Neural crest cell (in vitro differentiated cells): ENCODE measurements at places on chromosomes 2 and 18.

DNA sequence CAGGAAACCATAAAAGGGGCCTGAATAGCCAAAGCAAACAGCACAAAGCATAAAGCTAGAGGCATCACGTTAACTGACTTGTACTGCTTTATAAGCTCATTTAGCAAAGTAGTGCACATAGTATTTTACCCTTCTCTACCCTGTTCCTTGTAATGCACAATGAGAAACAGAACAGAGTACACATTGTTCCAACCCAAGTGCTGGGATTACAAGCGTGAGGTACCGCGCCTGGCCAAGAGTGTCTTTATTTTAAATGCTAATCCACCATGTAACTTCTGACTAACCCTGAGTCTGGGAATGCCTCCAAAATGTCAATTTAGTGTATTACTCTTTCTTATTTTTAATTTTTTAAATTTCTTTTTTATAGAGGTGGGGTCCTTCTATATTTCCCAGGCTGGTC is 46.4 kb upstream of the STON1 start:
- no peak for DNase-seq

GRCh38 chr18:9530226-9531009 is 55.1 kb downstream of the RALBP1 start:
- DNase-seq = no peak

GRCh38 chr2:8659092-8659734 is 22.6 kb upstream of the ID2 start:
- no peak for DNase-seq

DNA sequence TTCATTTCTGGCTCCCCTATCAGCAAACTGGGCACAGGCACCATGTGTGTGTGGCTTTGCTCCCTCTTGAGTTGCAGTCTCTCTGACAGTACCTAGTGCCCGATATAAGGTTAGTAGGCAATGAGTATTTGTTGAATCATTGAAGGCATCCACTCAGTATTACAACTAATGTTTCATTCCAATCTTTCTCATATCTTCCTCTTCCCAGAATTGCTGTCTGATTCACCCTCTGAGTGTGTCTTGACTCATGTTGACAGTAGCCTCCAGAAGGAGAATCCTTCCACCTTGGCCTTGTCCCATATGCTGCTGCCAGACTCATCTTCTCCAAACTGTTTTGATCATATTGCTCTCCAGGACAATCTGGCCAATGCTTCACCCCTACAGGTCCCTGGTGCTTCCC is 202.5 kb downstream of the LRRTM1 start:
- DNase-seq = no peak

- DNase-seq = peak; percentile 44
These were observed 806 bp downstream of the RFX8 start for GRCh38 chr2:101473911-101474701.

GRCh38 chr2:191701696-191702095 is 23.8 kb downstream of the NABP1 start:
- no peak for DNase-seq

DNA sequence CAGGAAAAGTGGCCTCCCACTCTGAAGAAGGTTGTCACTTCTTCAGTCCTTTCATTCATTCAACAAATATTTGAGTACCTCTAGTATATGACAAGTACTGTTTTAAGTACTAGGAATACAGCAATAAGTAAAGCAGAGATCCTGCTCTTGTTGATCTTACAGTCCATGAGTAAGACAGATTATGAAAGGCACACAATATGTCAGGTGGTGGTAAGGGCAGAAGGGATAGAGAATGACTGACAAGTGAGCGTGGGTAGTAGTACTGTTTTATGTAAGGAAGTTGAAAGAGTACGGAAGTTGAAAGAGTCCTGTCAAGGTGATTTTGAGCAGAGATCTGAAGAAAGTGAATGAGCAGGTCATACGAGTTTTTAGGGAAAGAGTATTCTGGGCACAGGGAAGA is 111.3 kb downstream of the GALNT1 start:
- DNase-seq = no peak

DNA sequence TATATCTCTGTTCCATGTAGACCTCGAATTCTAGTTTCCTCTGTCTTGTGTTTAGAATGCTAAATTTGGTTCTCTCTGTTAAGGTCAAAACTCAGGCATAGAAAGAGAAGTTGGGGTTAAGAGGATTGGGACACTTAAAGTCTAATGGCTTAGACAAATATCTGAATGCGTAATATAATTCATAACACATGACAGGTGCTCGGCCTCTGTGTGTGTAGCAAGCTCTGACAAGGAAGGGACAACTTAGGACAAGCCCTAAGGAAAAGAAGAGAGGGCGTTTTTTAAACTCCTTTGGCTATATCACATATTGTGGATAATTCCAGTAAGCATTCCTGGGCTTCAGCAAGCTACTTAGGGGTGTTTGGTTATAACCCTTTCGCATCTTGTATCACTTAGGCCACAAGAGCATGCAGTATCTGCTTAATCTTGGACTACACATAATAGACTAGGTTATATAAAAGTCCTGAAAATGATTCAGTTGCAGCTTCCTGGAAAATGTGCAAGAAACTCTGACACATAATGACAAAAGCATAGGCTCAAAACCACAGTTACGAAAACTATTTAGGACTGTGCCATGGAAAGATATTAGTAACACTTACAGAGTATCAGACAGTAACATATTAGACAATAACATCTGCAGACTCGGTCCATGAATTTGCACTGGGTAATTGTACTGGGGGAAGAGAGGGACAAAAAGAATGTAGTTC is 16.1 kb upstream of the CREB1 start:
- DNase-seq = no peak

DNA sequence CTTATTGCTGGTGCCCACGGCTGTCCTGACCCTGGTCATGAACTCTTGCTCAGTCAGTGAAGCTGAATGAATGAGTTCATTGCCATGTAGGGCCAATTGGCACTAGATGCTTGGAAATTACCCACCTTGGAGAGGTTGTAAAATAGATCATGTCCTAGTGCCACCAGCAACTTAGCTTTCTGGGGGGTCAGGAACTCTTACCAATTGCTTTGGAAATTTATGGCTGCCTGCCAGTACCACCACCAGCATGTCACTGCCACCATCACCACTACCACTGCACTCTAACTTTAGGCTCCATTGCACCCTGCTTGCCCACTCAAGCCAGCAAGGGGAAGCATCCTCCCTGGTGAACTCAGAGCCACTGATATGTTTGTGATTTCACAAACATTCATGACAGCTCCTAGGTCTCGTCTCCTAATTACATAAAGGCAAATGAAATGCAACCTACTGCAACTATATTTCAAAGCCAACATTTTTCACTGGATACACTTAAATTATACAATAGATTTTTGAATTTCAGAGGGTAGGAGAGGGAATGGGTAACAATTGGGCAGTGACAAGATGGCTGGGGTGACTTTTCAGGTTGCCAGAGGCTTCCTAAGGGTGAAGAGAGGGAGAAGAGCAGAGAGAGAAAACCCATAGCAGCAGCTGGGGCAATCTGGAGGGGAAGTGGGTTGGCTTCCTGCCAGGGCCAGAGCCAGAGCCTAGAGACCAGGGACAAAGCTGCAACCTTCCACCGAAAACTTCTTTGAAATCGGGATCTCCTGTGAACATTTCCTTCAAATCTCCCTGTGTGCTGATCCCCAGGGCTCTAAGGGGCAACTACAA is 3.5 kb upstream of the EMILIN1 start:
- DNase-seq = no peak

- no peak for DNase-seq
These were observed 44.7 kb downstream of the TGFA start for GRCh38 chr2:70508711-70509462.

DNA sequence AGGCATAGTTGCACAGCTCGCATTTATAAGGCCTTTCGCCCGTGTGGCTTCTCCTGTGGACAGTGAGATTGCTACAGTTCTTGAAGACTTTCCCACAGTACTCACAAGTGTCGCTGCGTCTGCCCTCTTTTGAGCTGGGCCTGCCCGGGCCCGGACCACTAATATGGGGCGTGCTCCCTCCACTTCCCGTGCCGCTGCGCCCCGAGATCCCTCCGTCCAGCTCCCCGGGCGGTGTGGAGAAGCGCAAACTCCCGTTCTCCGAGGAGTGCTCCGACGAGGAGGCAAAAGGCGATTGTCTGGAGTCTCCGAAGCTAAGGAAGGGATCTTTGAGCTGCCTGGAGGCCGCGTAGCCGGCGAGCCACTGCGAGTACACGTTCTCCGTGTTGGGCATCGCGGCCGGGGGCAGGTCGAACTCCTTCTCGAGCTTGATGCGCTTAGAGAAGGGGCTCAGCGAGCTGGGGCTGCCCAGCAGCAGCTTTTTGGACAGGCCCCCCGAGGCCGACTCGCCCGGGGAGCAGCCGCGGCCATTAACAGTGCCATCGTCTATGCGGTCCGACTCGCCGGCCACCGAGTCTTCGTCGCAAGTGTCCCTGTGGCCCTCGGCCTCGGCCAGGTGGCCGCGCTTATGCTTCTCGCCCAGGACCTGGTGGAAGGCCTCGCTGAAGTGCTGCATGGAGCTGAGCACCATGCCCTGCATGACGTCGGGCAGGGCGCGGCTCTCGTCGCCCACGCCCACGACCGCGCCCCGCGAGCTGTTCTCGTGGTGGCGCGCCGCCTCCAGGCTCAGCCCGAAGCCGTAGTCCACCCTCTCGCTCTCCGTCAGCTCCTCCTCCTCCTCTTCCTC is 92.7 kb downstream of the BCL11A start:
- no peak for DNase-seq

- DNase-seq = no peak
These were observed 301.2 kb downstream of the TNS1 start for GRCh38 chr2:217701622-217702021.

GRCh38 chr18:55102501-55102900 is 143.2 kb upstream of the CCDC68 start:
- no peak for DNase-seq

- no peak for DNase-seq
These were observed 14.1 kb downstream of the MFF start for GRCh38 chr2:227339098-227339599.

GRCh38 chr18:59878644-59879043 is 21.2 kb upstream of the PMAIP1 start:
- no peak for DNase-seq

DNA sequence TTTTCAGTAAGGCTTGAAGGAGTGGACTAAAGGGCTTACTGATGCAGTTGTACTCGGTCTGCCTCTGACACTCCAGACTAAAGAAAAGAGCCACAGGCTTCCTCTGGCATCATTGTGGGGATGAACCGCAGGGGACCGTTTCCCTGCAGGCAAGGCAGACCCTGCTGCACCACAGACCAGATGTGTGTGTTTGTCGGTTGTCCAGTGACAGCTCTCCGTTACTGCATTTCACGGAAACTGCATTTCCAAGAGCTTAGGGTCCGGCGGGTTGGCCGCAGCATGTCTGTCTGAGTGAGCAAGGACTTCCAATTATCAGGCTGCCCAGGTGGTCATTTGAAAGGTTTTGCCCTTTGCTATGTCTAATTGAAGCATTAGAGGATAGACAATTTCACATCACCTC is 98.1 kb downstream of the FAM210A start:
- DNase-seq = no peak

- no peak for DNase-seq
These were observed 103.9 kb upstream of the PPP1CB start for GRCh38 chr2:28647682-28648081.

GRCh38 chr2:218877891-218878290 is 2.8 kb upstream of the WNT10A start:
- no peak for DNase-seq

- no peak for DNase-seq
These were observed 35.5 kb downstream of the EFEMP1 start for GRCh38 chr2:55887901-55888624.

DNA sequence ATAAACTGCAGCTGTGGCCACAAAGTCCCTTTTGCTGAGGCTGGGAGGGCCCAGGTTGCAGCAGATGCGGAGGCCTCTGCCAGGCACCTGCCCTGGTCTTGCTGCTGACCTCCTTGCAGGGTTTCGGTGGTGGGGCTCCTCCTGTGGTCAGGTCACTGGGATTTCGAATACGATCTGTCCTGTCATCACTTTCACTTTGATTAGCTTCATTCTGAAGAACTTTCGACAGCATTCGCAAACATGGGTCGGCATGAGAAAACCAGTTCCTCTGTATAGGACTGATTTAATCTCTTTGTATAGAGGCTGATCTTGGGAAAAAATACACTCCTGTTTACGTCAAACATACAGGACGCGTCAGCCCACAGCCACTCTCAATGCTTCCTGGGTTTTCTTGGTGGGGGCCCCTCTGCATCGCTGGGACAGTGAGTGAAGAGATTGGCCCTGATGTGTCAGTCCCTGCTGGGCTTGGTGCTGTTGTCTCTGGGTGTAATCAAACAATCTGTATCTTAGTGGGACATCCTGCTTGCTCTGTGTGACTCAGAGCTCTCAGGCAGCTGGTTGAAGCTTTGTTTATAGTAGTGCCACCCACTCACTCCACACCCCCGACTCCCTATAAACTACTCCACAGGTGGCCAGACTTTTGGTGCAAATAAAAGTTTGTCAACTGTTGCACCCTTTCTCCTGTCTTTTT is 209.4 kb upstream of the CXCR4 start:
- no peak for DNase-seq

DNA sequence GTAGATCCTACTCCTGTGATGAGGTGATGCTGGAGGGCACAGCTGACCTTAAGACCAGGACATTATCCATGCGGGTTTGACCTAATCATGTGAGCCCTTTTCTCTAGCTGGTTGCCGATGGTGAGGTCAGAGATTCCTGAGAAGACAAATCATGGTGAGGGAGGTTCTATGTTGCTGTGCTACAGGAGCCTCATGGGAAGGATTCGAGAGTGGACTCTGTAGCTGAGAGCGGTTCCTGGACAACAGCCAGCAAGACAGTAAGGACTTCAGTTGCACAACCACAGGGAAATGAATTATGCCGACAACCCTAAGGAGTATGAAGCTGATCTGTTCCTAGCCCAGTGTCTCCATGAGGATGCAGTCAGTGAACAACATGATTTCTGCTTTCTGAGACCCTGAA is 80.4 kb downstream of the EPB41L3 start:
- DNase-seq = no peak

GRCh38 chr18:41378598-41378997 is 576.4 kb upstream of the PIK3C3 start:
- no peak for DNase-seq

DNA sequence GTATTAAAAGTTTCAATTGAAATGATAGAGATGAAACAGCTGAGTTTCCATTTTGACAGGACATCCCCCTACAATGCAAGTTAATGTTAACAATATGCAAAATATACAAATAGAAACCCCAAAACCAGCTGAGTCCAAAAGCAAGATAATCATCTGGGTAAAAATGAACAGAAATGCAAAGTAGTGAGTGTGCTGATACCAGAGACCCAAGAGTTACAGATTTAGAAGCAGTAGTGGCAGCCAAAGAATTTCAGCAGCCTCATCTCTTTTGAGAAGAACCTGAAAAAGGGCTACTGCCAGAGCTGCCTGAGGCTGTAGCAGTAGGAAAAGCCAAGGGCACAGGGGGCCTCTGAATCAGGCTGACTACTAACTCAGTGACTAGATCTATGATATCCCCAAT is 82.6 kb downstream of the THADA start:
- DNase-seq = no peak

- no peak for DNase-seq
These were observed 5.1 kb upstream of the RAB27B start for GRCh38 chr18:54822872-54823845.

- no peak for DNase-seq
These were observed 131.9 kb downstream of the NOL4 start for GRCh38 chr18:34092796-34093195.
